Psoas muscle (tissue), 8 donors: ENCODE measurements at places on chromosomes 5 and 9. TPM values are rescaled to one million over a fixed set of nuclear protein-coding genes. Genes with fewer than 3 reads are reported as not detected.
A peak's percentile ranks its signal among the peaks of the same experiment; 100 is the strongest.

The UTP15 gene
- total RNA-seq: 21.2 TPM

GRCh38 chr9:127360250-127360649 is 36.7 kb upstream of the SLC2A8 start:
- DNase-seq: no peak

GRCh38 chr9:34663303-34663605 is 797 bp upstream of the CCL27 start:
- DNase-seq: no peak

DNA sequence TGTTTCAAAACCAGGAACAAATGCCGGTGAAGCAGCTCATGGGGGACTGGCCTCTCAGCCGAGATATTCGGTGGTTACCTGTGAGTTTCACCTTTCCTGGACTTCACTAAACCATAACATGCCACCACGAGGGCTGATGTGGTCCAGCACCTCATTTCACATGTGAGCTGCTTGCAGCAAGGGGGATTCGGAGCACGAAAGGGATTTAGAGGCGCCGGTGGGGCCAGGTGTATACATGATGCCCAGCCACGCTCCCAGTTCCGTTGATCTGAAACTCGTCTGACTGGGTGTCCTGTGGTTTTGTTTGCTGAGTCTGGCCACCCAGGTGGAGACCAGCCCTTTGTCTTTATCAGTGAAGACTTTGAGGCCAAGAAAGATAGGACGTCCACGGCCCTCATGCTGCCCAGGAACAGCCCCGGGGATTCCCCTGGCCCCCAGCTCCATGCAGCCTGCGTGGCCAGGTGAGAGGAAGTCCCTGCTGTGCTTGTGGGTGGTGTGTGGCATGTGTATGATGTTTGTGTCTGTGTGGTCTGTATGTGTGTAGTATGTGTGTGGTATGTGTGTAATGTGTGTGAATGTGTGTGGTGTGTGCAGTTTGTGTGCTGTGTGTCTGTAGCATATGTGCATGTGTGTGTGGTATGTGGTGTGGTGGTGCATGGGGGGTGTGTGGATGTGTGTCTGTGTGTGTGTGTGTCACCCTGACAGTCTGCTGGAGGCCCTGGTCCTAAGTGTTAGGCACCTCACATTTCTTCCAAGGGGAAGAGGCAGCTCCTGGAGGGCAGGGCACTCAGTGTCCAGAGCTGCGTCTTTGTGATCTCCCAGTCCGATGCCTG is 23.4 kb downstream of the PHF2 start:
- DNase-seq: peak; percentile 20

DNA sequence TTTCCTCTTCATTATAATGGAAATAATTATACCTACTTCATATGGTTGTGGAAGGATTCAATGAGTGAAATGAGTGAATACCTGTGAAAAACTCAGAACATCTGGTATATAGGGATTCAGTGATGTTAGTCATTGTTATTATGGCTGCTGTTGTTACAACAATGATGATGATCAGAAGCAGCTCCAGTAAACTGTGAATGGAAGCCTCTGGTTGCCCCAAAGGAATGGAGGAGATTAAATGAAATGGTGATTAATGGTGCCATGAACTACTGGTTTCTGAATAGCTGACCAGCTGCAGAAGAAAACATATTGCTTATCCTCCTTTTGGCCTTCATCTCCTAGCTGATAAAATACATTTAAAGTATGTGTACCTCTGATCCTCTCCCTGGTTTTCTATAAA is 372.0 kb downstream of the ARHGEF28 start:
- no peak for DNase-seq

GRCh38 chr5:90446961-90447360 is 27.6 kb downstream of the MBLAC2 start:
- no peak for DNase-seq

DNA sequence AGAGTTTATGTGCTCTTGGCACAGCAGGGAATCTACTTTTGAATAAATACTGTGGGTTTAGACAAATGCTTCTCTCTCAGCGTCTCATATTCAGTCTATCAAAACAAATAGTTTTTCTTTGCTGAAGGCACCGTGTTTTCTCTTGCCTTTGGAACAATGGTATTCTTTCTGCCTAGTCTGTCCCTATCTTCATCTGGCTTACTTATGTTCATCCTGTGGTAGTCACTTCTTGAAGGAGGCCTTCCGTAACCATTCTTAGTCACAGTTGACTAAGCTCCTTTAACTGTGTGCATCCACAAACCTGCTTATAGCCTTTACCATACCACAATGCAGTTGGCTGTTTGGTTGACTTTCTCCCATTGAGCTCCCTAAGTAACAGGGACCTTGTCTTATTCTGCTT is 45.9 kb downstream of the LARP1 start:
- no peak for DNase-seq

DNA sequence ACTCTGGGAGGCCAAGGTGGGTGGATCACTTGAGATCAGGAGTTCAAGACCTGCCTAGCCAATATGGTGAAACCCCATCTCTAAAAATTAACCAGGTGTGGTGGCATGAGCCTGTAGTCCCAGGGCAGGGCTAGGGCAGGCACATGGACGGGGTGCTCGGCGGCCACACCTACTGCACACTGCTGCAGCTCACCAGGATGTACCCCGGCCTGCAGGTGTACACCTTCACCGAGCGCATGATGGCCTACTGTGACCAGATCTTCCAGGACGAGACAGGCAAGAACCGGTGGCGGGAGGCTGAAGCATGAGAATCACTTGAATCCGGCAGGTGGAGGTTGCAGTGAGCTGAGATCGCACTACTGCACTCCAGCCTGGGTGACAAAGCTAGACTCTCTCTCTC is 3.2 kb downstream of the ST6GALNAC4 start:
- DNase-seq: peak; percentile 45

DNA sequence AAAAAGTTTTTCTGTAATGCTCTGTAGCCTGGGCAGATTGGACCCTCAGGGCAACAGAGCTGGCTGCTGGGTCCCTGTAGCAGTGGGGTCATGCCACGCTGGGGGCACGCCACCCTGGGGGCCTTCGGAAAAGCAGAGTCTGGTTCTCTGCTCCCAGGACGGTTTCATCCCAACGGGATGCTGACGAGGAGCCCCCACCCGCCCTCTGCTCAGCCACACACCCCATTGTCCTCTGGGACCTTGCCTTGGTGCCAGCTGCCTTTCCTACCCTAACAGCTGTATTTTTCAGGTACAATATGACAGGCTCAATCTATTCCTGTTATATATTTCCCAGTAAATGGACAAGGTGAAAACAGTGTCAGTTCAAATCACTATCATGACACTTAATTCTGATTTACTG is 29.0 kb upstream of the MVB12B start:
- no peak for DNase-seq

The CACFD1 gene
- 7.1 TPM for total RNA-seq

The GFPT2 gene
- total RNA-seq: 4.4 TPM

GRCh38 chr5:157518963-157519362 is 56.6 kb downstream of the ADAM19 start:
- DNase-seq: no peak

The LRRC8A gene
- total RNA-seq: 12.2 TPM

- no peak for DNase-seq
Observed at GRCh38 chr5:66909364-66909763, 287.2 kb downstream of the CD180 start.

GRCh38 chr5:92222449-92222848 is 839.3 kb upstream of the ARRDC3 start:
- no peak for DNase-seq

DNA sequence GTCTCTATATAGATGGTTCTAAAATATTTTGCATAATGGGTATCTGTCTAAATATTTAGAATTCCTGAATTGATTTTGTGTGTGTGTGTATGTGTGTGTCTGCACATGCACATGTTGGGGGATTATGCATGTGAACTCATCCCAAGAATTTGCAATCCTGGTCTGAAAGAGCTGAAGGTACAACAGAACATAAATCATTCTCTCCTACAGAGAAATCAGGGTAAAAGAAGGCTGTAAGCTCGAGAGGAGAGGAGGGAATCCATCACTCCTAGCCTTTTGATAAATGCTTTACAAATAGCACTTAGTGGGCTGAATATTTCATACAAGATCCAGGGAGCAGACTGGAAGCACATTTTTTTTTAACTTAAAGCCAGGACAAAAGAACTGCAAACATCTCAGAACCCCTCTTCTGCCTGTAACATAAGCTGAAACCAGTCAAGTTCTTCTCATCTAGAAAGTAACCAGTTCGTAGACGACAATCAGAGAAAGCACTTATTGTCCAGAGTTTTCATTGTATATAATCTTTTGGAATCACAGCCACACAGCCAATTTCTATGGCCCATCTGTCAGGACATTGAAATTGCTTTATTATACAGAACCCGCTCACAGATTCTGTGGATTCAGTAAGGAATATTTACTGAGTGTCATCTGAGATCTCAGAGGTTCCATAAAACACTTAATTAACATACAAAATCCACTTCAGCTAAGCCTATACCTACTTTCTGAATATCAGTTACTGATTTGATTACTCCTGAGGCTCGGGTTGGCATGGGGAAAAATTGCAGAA is 541.4 kb upstream of the ZNF462 start:
- no peak for DNase-seq

GRCh38 chr9:7027996-7028395 is 270.2 kb downstream of the KDM4C start:
- no peak for DNase-seq

GRCh38 chr5:1748845-1749244 is 50.8 kb downstream of the MRPL36 start:
- DNase-seq: peak; percentile 20

The RETREG1 gene
- 63.2 TPM for total RNA-seq

The IL3 gene
- total RNA-seq: not detected

- peak; percentile 72 for DNase-seq
Observed at GRCh38 chr5:177113566-177114424, 19.8 kb upstream of the NSD1 start.

- no peak for DNase-seq
Observed at GRCh38 chr5:144247131-144247530, 76.5 kb downstream of the KCTD16 start.

GRCh38 chr5:175814691-175815090 is 56.7 kb upstream of the CPLX2 start:
- peak; percentile 27 for DNase-seq

DNA sequence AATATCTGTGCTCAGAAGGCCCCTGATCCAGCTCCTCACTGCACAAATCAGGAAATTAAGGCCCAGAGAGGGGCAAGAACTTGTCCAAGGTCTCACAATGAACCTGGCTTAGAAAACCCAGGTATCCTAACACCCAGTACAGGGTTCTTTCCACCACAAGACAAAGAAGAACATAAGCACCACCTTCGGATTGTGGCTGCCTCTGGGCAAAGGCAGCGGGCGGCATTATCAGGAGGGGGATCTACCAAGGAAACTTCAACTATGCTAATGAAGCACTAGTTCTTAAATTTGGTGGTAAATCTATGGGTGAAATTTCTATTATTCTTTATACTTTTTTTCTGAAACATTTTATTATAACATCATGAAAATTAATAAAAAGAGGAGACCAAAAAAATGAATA is 17.9 kb downstream of the ANXA6 start:
- DNase-seq: no peak

- DNase-seq: no peak
Observed at GRCh38 chr9:20352591-20352990, 269.7 kb downstream of the MLLT3 start.

DNA sequence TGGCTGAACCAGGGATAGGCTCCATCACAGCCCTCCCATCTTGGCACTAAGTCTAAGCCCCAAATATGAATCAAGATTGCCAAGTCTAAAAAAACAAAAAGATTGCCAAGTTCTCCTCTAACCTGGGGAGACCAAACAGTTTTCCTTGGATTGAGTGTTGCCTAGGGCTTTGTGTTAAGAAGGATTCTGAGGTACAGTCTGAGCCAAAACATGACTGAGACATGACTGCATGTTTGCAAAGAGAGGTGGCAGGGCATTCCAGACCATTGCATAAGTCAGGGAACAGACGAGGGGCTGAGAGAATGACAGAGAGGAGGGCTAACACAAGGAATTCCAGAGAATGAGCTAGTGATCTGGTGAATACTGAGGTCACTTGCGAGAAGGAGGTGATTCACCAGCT is 11.4 kb downstream of the LAMC3 start:
- no peak for DNase-seq

The PCDHGB5 gene
- total RNA-seq: 3.7 TPM

The RORB gene
- total RNA-seq: 0.10 TPM

The IFNA13 gene
- not detected for total RNA-seq

- DNase-seq: no peak
Observed at GRCh38 chr9:526904-527591, 312.4 kb downstream of the DOCK8 start.

DNA sequence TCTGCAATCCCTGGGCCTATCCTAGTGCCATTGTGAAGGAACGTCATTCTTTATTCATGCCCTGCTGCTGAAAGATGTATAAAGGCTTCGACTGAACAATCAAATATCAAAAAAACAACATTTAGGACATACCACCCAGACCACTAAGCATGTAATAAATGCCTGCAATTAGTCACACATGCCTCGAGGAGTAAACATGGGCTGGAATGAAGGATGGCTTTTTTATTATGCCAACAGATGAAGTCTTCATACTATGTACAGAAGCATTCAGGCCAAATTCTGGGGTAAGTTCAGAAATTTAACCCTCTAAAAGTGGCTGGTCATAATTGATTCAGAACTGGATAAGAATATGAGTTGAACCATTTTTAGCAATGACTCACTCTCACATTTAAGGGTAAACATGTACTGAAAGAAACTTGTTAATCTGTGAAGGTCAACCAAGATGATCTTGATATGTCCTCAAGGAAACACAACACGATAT is 38.1 kb downstream of the FAM240B start:
- no peak for DNase-seq

- no peak for DNase-seq
Observed at GRCh38 chr5:1378096-1378495, 33.2 kb upstream of the CLPTM1L start.

The GPR150 gene
- total RNA-seq: 0.10 TPM

GRCh38 chr9:38016375-38017135 is 52.5 kb downstream of the SHB start:
- DNase-seq: no peak

The PPWD1 gene
- total RNA-seq: 19.4 TPM

The UBE2QL1 gene
- total RNA-seq: 12.9 TPM

DNA sequence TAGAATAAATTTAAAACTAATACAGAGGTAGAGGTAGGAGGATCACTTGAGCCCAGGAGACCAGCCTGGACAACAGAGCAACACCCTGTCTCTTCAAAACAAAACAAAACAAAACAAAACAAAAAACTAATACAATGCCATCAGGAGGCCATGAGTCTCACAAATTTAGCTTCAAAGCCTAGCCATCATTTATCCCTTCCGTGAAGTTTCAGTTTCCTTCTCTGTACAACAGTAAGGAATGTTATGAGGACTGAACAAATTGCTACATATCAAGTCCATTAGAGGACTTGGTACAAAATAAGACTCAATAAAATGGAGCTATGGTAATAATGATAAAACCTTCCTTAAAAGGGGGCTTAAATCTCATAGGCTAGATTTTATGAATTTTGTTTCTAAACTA is 60.8 kb downstream of the MAPKAP1 start:
- DNase-seq: no peak

The CEL gene
- total RNA-seq: 0.34 TPM

The PTPRD gene
- total RNA-seq: 0.66 TPM
